ENCODE measurements at places on chromosomes 1 and 21.

DNA sequence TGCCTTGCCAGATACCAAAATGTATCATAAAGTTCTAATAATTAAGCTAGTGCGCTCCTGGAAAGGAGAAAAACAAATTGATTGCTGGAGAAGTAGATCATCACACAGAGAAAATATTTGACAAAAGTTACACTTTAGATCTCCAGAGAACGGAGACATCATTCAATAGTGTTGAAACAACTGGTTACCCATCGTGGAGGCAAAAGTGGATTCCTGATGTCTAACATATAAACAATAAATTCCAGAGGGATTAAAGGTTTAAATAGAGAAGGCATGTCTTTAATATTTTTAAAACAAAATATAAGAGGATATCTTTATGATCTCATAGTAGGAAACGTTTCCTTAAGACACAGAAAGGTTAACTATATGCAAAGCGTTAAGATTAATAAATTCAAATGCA is 41.0 kb downstream of the NRIP1 start:
- DNase-seq, result no peak

DNA sequence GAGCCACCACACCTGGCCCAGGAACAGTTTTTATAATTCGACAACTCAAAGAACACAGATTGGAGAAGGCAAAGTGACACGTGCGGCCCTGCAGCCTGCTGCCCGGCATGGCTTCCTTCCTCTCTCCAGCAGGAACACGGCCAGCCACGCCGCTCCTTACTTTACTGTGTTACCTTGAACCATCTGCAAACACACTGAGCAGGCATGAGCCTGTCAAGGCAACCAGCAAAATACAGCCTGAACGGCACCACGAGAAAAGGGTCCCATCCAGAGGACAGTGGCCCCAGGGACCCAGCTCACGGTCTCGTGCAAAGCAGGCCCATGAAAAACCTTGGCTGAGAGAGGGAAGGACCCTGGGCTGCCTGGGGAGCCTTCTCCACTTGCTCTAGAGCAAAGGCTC is 38.8 kb downstream of the NPHP4 start:
- DNase-seq, result no peak

- no peak for DNase-seq
Measured at GRCh38 chr1:90622666-90623065, 94.4 kb downstream of the BARHL2 start.

DNA sequence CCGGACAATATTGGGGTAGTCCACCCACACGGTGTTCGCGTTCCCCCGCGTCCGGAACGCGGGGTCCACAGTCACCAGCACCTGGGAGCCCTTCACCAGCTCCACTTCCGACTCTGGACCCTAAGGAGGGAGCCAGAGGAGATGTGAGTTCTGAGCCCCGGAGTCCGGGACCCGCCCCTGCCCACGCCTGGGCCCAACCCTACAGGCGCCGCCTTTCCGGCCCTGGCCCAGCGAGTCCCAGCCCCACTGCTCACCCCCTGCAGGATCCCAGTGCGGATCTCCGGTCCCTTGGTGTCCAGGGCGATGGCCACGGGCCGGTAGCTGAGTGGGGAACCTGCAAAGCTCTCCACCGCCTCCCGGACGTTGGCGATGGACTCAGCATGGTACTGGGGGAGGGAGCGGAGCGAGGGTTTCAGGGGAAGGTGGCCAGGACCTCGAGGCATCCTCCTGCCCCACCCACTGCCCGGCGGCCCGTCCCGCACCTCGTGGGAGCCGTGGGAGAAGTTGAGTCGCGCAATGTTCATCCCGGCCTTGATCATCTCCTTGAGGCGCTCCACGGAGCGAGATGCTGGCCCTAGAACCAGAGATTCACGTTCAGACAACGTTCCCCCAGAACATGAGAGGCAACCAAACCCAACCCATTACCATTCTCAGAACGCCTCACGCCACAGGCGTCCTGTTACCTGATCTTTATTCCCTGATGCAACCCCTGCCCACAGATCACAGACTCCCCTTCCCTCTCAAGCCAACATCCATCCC is 5.9 kb downstream of the PKLR start:
- DNase-seq, result no peak

- DNase-seq, result no peak
Measured at GRCh38 chr1:16235944-16236510, 956 bp downstream of the CPLANE2 start.

GRCh38 chr21:18041012-18041411 is 203.6 kb upstream of the CHODL start:
- no peak for DNase-seq

DNA sequence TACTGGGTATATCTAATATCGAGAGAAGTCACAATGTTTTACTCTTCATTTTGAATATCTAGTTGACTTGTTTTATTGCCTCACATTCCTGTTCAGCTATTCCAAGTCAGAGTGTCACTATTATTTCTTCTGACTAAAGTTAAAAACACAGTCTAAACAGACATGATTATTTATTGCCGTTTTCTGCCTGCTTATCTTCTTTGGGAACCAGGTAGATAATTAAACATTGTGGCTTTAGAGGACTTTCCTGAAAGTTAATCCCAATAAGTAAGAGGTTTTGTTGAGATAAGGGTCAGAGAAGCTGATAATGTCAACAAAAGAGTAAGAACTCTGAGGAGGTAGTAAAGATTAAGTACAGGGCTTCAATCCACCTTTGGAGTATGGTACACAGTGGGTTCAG is 53.8 kb downstream of the PCNX2 start:
- no peak for DNase-seq

- DNase-seq, result no peak
Measured at GRCh38 chr1:152520561-152521090, 6.3 kb downstream of the CRCT1 start.

DNA sequence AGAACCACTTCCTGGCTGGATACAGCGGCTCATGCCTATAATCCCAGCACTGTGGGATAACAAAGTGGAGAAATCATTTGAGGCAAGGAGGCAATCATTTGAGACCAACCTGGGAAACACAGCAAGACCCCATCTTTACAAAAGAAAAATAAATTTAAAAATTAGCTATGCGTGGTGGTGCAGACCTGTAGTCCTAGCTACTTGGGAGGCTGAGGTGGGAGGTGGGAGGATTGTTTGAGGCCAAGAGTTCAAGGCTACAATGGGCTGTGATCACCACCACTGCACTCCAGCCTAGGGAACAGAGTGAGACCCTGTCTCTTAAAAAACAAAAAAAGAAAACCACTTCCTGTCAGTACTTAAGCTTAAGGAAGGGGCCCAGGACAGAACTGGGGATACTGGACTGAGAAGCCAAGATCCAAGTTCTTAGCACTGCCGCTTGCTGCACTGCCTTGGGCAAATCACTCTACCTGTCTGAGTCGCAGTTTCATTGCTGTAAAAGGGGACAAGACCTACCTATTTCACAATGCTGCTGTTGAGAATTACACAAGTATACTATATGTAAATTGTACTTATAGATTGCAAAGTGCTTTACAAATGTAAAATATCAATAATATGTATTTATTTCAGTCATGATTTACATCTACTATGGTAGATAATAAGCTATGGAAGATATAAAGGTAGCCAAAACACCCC is 154.9 kb downstream of the RERE start:
- no peak for DNase-seq

- no peak for DNase-seq
Measured at GRCh38 chr1:53190210-53190611, 6.4 kb upstream of the CPT2 start.

DNA sequence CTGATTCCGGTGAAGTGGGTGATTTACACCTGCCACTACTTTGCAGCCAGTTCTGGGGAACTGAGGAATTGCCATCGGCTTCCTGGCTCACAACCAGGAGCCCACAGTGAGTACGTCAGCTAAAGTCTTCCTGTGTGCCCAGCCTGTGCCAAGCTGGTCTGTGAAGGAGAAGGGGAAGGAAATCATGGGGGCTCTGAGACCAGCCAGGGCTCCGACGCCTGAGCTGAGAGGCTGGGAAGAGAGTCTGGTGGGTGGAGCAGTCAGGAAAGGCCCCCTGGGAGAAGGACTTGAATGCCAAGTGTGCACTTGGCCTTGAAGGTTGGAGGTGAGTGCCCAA is 1.2 kb downstream of the LURAP1 start:
- no peak for DNase-seq

GRCh38 chr1:212237651-212238050 is 47.6 kb upstream of the PPP2R5A start:
- no peak for DNase-seq

- DNase-seq, result no peak
Measured at GRCh38 chr1:30597711-30598110, 125.7 kb downstream of the MATN1 start.

All from left kidney (tissue), 8 donors.